RCC 7860 (cell line): ENCODE measurements at places on chromosomes 11 and 22.

DNA sequence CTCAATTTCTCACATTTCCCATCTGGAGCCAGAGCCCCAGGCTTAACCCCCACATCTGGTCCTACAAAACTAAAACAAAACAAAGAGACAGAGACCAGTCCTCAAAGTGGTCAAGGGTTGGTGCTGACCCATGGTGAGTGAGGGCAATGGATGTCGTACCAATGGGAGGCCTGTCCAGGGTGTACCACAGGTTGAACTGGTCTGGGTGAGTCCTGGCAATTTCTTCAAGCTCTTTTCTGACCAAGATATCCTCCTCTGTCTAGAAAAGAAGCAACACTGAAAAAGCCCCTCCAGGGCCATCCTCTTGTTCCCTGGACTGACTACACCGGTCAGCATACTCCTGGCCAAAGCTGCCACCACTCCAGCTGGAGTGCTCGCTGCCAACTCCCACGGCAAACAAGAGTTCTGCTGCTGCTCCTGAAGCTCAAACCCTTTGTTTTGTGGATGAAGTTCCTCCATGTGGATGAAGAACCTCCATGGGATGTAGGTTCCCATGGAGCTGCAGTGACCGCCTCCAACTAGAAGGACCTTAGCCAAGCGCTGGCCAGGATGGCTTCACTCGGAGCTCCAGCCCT is 6.9 kb downstream of the CYB5R2 start:
- no peak for DNase-seq

GRCh38 chr22:17536269-17536668 is 27.0 kb upstream of the SLC25A18 start:
- no peak for DNase-seq

- no peak for DNase-seq
These were observed 34.1 kb downstream of the OR4D9 start for GRCh38 chr11:59545179-59546020.

DNA sequence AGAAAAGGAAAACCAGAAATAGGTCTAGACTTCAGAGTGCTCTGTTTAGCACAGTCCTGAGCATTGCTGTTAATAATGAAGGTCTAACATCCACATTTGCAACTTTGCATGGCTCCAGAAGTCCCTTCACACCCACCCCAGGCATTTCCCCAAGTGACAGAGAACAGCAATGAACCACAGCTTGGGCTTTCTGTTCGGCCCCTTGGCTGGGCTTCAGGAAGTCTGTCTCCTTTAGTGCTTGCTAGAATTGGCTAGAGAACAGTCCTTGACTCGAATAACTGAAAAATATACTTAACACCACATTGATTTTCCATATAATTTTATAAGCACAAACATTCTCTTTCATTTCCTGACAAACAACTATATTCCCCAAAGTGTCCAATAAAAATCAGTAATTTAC is 29.3 kb upstream of the TENM4 start:
- no peak for DNase-seq

- no peak for DNase-seq
These were observed 73.8 kb upstream of the SESN3 start for GRCh38 chr11:95304777-95305176.

GRCh38 chr22:37827056-37827455 is 3.9 kb downstream of the GALR3 start:
- DNase-seq: no peak

- DNase-seq: no peak
These were observed 4.3 kb downstream of the TMEM25 start for GRCh38 chr11:118535261-118535660.

DNA sequence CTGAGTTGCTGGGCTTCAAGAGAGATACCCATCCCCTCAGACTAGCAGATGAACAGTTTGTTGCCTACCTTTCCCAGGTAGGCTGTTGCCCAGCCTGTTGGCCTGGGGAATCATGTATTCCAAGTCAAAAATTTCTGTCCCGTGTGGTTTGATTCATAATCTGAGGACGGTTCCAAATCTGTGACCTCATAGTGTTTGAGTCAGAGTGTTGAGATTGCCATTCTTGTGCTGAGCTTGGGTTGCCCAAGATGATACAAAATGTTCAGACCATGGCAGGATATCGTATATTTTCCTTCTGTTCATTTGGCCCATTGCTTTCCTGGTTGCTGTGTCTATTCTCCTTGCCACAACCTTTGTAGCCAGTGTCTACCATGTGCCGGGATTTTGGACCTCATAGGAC is 64.3 kb downstream of the CYB5R2 start:
- no peak for DNase-seq

DNA sequence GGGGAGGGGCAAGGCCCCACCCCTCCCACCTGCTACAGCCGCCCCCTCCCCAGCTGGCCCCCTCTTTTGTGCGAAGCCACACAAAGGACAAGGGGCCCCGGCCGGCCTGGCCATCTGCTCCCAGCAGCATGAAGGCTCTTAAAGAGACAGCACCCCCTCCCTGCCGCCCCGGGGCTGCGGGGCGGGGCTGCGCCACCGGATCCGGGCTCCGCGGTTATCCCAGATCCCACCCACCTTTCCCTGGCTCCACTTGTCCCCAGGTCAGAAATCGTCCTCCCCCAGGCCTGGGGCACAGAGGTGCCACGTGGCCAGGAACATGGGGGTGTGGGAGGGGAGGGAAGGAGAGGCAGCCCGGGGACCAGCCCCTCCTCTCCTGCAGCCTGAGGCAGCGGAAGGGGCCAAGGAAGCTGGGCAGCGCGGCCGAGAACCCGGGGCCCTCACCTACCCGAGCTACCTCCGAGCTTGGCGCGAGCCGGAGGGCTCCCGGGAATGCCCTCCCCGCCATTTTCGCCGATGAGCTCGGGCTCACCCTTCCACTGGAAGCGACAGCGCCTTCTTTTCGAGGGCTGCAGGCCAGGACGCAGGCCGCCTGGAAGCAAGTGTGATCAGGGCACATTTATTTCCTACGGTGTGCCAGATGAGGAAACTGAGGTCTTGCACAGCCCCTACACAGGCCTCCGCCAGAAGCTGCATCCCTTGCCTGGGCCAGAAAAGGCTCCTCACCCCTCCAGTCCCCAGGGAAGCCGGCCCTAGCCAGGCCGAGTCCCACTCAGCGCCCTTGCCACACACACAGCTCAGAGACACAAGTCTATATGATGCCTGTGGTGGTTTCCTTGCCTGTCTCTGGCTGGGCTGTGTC is 2.5 kb upstream of the RCOR2 start:
- DNase-seq: no peak

DNA sequence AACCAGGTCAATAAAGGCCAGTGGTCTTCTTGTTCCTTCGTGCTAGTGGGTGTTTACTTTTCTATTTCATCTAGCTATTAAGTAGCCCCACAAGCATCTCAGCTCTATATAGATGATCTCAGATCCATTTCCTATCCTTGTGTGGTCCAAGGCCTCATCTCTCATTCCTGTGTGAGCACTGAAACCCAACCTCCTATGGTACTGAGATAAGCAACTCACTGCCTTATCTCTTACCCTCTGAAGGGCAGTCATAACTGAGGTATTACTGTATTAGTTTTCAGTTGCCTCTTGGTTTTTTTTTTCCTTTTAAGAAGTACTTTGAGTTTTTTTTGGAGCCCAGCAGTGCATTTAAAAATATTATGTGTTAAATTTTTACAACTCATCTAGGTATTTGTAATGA is 28.3 kb downstream of the ACER3 start:
- DNase-seq: peak; percentile 41

DNA sequence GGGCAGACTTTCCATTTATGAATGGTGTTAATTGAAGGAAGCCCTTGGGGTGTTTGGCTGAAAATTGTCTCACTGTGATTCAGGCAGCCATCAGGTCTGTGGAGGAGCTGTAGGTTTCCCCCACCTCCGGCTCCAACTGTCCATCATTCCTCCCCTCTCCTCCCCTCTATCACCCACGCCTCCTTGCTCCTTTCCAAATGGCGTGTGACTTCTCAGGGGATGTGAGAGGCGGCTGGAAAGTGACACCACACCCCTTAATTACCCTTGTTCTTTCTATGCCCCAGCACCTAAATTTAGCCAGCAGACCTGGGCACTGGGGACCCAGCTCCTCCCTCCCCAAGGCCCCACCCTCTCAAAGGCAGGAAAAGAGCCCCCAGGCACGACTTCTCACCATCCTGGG is 38.1 kb upstream of the SYT7 start:
- no peak for DNase-seq

- no peak for DNase-seq
These were observed 492 bp upstream of the LUZP2 start for GRCh38 chr11:24496386-24496735.

DNA sequence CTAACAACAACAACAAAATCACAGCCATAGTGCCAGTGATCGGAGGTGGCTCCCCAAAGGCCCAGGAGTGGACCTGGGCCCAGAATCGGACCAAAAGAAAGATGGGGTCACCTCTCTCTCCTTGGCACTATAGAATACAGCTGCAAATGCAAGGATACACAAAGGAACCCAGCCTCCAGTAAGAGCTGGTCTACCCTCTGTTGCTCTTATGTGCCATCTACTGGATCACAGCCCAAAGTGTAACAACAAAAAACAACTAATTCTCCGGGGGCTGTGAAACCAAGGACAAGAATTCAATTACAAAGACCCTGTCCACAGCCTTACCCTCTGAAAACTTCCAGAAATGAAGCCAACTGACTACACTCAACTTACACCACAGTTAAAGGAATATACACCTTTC is 21.6 kb downstream of the OR8G5 start:
- DNase-seq: no peak

DNA sequence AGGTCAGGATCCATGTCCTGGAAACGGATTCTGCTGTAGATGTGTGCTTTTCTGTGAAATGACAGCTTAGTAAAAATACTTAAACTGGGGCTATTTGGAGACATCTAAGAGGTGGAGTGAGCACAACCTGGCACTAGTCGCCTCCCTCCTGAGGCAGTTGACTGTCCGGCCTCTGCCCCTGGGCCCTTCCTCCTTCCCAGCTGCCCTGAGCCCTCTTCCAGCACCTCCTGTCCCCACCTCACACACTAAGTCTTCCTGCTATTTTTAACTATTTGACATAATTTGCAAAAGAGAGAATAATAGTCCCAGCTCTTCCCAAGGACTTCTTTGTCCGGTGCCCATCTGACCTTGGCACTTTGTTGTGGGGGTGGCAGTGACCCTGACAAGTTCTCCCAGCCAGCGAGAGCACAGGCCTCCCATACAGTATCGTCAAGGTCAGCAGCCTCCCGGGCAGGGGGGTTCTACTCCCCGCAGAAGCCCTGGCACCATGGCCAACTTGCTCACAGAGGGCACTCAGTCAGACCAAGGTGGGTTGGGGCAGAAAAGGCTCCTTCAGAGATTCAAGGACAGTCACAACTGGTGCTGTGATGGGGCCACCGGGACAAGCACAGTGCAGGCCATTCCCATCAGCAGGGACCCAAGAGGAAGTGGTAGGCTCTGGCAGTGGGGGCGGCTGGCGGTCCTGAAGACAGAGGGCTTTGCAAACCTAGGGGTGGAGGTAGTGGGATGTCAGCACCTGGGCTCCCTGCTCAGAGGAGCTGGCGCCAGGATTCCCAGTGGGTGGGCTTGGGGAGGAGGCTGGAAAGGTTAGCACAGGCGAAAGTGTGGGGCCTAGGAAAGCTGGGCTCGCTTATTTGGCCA is 5.5 kb upstream of the NEAT1 start:
- DNase-seq: no peak
